ENCODE measurements at places on chromosomes 1 and 21. TPM values are rescaled to one million over a fixed set of nuclear protein-coding genes. Genes with fewer than 3 reads are reported as not detected.

CELA2B gene
- not detected for total RNA-seq

SPSB1 gene
- 39.8 TPM for total RNA-seq

LCE2C gene
- total RNA-seq = not detected

FCMR gene
- total RNA-seq = 6.8 TPM

KIF2C gene
- 0.38 TPM for total RNA-seq

ATP8B2 gene
- 43.2 TPM for total RNA-seq

All from subcutaneous adipose tissue (tissue), 4 donors.